ENCODE measurements at places on chromosomes 7 and 10.

DNA sequence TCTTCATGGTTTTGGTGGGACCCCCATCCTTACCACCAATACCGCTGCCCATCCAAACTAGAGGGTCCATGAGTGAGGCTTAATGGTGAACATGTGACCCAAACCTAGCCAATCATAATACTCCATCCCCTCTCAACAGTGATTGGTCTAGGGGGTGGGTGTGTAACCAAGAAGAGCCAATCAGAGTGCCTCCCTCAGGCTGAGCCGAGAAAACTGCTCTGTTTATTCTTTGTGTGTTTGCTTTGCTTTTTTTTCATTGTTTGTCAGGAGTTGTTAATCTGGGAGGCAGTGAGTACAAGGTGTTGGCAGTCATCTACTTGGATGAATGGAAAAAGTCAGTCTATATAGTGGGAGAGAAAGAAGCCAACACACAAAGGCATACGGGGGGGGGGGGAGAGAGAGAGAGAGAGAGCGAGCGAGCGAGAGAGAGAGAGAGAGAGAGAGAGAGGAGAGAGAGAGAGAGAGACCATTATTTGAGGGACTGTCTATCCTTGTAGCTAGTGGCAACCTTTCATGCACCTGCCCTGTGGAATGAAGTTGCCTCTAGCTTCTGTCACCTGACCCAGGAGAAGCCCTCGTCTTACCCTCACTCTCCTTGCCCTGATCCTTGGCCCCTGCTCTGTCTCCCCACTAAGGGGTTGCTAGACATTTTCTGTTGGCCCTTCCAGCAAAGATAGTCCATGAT is 441.7 kb downstream of the TYW1 start:
- no peak for DNase-seq

DNA sequence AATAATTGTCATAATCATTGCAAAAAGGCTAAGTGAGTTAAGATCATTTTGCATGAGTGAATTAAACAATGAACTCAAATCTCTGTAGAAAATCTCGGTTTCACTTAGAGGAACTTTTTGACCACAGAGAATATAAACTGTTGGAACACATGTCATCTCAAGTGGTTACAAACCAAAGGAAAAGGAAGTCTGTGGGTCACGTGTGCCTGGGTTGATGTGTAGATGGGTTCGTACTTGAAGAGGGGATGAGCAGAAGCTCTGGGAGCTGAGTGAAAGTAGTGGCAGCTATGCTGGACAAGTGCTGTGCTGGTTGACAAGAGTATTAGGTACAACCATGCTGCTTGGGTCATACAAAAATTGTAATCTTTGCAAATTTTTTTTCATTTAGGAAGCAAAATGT is 35.0 kb downstream of the GLRX3 start:
- DNase-seq, result peak; percentile 43

- DNase-seq, result no peak
These were observed 384.6 kb downstream of the ARL4A start for GRCh38 chr7:13072014-13072413.

DNA sequence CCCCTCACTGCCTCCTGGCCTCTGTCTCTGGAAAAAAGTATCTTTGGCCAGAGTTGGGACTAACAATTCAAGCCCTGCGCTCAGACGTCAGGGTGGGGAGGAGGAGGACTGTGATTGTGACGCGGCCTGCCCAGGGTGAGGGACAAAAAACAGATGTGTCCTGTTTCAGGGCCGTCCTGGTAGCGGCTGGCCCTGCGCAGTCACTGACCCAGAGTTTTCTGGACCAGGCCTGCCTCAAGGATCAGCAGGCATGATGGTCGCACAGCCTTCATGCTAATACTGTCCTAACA is 110.1 kb downstream of the CYTH3 start:
- DNase-seq, result no peak

- DNase-seq, result no peak
These were observed 1136.8 kb upstream of the AUTS2 start for GRCh38 chr7:68461430-68461829.

GRCh38 chr7:30968294-30968693 is 4.5 kb downstream of the GHRHR start:
- DNase-seq, result no peak

DNA sequence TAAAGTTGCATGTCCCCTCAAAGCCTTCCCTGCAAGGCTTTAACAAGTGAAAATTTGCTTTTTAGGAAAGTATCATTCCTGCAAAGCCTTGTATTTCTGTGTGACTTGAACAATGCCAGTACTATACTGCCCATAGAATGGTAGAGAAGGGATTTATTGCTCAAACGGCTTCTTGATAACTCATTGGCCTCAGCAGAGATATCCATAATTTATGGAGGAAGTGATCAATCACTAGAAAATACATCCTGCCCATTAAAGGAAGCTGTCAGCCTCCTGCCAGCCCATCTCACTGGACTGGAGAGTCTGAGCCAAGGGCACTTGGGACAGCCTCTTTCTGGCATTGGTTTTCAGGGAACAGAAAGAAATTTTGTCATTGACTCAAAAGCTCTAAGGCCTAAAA is 152.6 kb downstream of the XPNPEP1 start:
- DNase-seq, result no peak

GRCh38 chr10:17109475-17110207 is 20.0 kb downstream of the CUBN start:
- DNase-seq, result no peak

GRCh38 chr7:107119376-107120105 is 49.3 kb upstream of the HBP1 start:
- DNase-seq, result no peak

- DNase-seq, result no peak
These were observed 73.5 kb upstream of the VIPR2 start for GRCh38 chr7:159218170-159218569.

- DNase-seq, result peak; percentile 67
These were observed 278.0 kb upstream of the KLF14 start for GRCh38 chr7:131011976-131012375.

DNA sequence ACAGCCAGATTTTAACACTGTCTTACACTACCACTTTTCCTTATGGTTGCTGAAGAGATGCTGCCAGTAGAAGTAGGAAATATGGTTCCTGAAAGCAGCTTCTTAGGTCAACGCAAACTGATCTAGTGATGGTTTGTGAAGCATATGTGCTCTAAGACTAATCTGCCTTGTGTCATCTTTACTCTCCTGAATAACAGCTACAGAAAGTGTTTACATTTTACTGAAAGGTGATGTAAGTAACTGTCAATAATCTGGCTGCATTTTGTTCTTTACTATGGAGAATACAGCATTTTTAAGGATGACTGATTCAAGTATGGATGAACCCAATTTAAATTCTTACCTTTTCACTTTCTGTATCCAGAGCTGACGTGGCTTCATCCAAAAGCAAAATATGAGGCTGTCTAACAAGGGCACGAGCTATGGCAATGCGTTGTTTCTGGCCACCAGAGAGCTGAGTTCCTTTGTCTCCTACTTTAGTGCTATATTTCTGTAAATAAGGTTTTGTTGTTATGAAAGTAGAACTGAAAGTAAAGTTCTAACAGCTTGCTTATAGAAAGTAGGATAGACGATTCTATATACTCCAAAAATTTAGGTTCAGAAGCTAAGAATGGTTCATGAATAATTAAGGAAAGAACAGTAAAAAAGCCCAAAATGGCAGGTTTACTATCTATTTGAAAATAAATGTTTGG is 30.2 kb upstream of the ABCB4 start:
- DNase-seq, result no peak

- DNase-seq, result no peak
These were observed at the start of gene CYP3A4 for GRCh38 chr7:99784007-99784406. Gene CYP3A4, minus strand, starts transcription at chr7:99784184. Its CDS starts 103 bp downstream, at chr7:99784081.

DNA sequence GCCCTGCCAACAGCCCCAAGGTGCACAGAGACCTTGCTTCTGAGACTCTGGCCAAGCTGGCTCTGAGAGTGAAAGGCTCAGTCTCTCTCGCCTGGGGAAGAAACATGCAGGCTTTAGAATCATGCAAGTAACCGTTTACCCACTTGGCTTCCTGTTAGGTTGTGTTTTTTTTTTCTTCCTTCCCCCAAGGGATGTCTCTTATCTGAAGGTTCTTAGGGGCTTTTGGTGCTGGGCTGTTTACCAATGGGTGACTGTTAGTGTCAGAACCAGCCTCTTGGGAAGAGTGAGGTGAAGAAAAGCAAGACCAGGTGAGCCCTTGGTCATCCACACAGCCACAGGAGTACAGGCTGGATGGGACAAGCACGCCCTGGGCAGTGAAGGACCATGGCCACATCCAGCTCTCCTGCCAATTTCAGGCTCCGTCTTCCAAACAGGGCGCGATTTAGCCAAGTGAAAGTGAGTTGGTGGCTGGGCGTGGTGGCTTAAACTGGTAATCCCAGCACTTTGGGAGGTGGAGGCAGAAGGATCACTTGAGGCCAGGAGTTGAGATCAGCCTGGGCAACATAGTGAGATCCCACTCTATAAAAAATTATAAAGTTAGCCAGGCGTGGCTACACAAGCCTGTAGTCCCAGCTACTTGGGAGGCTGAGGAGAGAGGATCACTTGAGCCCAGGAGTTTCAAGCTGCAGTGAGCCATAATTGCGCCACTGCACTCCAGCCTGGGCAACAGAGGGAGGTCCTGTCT is 76.3 kb upstream of the CUX1 start:
- peak; percentile 2 for DNase-seq

- DNase-seq, result no peak
These were observed 182.9 kb downstream of the ANK3 start for GRCh38 chr10:60206735-60207134.

DNA sequence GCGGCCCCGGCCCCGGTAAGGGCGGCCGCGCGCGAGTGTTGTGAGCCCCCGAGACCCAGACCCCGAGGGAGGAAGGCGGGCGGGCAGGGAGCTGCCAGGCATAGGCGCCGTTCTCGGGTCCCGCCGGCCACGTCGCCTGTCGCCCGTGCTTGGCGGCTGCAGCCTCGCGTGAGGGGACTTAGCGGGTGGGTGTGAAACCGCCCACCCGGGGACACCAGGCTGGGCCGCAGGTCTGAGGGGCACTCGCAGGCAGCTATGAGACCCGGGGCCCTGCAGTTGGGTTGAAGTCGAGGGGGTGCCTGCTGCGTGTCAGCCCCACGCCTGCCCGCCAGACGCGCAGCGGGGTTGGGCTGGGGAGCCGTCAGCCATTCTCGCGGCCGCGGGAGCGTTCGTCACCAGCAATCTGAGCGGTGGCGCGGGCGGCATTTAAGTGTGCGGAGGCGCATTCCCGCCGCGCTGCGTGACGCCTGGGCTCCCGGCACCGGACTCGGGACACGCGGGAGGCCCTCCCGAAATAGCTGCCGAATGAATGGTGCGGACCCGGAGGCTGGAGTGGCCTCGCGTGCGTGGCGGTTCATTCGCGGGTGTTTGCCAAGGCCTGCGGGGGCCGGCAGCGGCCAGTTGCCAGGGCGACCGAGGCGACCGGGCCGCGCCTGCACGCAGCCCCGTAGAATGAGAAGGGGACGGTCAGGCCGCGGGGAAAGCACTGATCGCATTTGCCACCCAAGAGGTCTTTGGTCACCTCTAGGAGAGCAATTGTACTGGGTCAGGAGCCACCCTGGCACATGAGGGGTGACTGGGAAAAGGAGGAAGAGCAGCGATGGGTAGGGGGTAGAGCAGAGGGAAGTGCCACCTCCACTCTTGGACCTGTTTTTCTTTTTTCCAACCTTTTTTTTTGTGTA is 750 bp downstream of the ZNF398 start:
- DNase-seq, result peak; percentile 61

DNA sequence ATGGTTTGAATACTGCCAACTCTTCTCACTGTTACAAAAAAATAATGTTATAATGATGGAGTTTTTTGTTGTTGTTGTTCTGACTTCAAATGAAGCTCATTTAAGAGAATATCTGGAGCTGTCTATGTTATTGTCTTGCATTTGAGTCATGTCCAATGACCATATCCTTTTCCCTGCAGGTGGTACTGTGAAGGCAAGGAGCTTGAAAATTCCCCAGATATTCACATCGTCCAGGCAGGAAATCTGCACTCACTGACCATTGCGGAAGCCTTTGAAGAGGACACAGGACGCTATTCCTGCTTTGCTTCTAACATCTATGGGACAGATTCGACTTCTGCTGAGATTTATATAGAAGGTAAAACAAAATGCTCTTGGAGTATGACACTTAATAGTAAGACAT is 33.5 kb downstream of the MYPN start:
- DNase-seq, result no peak

GRCh38 chr7:95642173-95642572 is 45.9 kb upstream of the PDK4 start:
- no peak for DNase-seq

GRCh38 chr7:128059143-128059988 is 28.1 kb upstream of the LRRC4 start:
- peak; percentile 46 for DNase-seq

GRCh38 chr7:122688400-122688998 is 10.4 kb downstream of the RNF133 start:
- no peak for DNase-seq

DNA sequence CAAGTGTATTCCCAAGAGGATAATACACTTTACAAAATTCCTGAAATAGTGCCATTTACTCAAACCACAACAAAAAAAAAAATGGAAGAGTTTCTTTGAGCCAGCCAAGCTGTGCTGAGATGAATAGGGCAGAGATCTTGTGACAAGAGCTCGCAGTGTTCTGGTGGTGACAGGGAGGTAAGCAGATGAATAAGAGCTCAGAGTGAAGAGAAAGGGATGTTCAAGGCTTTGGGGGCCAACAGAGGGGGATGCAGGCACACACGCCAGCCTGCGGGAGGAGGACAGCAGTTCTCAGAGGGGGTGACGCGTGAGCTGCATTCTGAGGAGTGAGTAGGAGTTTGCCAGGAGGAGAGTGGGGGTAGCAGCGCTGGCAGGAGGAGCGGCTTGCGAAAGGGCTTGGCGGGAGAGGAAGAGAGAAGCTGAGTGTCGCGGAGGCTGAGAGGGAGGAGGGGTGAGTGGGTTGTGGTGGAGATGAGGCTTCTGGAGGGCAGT is 194.4 kb upstream of the IMMP2L start:
- DNase-seq, result no peak

DNA sequence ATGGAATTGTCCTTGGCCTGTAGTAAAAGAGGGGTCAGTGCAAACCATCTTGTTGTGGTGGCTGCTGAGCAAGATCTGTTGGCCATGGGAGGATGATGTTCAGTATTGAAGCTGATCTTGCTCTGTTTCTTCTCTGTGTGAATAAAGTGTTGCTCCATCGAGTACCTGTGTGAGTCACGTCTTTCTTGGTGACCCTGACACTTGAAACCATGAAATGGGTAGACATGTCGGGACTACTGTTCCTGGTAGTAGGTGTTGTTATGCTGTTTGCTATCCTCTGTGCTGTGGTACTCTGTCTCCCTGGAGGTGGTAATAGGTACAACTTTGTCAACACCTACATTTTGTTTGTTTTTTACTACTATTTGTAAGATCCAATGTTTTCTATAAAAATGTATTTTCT is 330.6 kb downstream of the MDFIC start:
- no peak for DNase-seq

DNA sequence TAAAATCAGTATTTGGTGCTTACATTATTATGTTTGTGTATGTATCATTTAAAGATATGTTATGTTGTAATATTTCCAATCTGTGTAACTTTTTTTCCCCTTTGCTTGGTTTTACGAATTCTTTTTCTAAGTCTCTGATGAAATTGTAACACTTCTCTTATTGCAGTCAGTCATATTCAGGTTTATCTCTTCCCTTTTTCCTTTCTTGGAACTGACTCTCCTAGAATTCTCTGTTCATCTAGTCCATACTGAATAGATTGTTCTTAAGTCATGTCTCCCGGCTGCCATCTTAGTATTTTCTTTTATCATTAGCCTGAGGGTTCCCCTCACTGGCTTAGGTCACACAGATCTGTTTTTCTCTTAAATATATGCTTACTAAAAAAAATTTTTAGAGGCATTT is 44.6 kb downstream of the PHTF2 start:
- no peak for DNase-seq

GRCh38 chr7:30726296-30727006 is 25.5 kb upstream of the INMT start:
- peak; percentile 27 for DNase-seq
